ENCODE measurements at places on chromosomes 3 and 15. TPM values are rescaled to one million over a fixed set of nuclear protein-coding genes. Genes with fewer than 3 reads are reported as not detected.
A peak's percentile ranks its signal among the peaks of the same experiment; 100 is the strongest.

Gene CELF6
- 0.61 TPM for polyA plus RNA-seq

Gene SRPRB
- polyA plus RNA-seq = 28.0 TPM

DNA sequence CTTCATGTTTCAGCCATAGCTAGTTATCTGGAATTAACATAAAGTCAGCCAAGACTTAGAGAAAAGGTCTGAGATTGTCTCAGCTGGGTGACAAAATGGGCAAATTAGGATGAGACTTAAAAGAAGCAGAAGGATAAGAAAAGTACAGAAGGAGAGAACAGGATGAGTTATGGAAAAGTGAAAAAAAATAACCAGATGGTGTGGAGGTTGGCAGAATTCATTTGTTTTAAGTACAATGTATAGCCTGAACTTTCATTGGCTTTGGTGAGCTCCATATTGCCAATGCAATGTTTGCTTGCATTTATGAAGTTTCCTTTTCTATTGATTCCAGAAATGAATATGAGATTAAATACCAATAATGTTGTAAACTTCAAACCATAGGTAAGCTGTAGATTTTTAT, 447.2 kb upstream of the DPH6 start:
- no peak for DNase-seq

DNA sequence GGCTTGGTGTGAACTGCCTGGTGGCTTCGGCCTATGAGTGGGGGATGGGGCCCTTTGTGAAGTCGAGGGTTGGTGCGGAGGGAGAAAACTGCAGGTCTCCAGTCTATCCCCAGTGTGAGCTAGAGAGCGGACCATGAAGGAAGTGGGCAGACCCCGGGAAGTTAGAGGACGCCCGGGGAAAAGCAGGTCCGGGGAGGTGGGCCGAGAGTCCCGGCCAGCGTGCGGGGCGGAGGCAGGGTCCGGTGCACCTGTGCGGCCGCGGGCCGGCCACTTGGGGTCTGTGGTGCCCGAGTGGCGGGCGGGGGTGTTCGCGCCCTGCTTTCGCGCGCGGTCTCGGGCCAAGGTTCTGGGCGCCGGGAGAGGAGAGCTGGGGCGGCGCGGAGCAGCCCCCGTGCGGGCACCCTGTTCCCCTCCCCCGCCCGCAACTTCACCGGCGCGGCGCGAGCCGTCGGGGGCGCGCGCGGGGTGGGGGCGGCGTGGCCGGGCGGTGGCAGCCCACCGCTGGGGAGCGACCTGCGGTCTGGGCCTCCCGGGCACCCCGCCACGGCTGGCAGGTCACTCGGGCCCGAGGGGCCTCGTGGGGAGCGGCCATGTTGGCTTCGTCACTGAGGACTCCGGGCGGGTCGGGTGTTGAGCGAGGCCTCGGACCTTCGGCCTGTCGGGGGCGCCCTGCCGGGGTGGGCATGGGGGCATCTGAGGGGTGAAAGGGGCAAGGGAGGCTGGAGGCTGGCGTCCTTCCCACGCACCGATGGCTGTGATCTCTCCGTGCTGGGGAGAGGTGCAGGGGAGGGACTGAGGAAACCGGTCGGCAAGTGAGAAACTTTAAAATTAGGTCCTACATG, 4.8 kb downstream of the UBE2E1 start:
- peak; percentile 81 for DNase-seq

GRCh38 chr3:13712682-13713180, 163.8 kb downstream of the FBLN2 start:
- no peak for DNase-seq

DNA sequence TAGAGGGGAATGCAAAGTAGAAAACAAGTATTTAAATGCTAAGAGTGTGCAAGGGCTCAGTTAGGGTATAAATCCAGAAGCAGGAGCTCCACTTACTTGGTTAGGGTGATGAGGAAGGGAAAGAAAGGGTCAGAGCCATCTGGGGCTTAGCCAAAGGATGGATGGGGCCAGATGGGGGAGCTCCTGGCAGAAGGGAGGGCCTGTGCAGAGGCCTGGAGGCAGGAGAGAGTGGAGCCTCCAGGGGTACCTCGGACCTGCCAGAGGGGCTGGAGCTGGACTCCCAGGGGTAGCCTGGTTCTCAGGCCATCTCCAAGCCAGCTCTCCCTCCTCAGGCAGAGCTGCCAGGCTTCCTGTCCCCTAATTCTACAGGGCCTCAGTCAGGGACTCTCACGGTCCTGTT, 506.3 kb downstream of the SHQ1 start:
- DNase-seq = peak; percentile 53

DNA sequence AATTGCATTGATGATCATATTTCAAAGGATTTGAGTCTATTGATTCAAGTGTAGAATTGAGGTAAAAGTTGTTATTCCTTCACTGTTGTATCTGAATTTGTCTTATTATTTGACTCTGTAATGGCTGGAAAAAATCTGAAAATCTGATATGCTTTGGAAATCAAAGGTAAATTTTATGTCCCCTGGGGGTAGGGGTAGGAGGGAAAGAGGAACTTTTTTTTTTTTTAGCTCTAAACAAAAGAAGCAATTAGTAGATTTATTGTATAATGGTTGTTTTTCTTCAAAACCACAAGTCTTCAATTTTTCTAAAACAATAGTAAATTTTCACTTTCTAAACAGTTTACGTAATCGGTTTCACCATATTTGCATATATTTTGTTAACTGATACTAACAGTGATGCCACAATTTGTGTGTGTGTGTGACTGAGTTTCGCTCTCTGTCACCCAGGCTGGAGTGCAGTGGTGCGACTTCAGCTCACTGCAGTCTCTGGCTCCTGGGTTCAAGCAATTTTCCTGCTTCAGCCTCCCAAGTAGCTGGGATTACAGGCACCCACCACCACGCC, 91.7 kb upstream of the GOLGA6L4 start:
- DNase-seq = no peak

GRCh38 chr3:195897853-195898415, 10.4 kb downstream of the TNK2 start:
- peak; percentile 26 for DNase-seq

GRCh38 chr3:50674349-50675178, at the start of gene DOCK3:
Gene DOCK3, plus strand, starts transcription at chr3:50674927. Its CDS starts 337 bp downstream, at chr3:50675264.
- peak; percentile 91 for DNase-seq

Gene CHRFAM7A
- 0.55 TPM for polyA plus RNA-seq

DNA sequence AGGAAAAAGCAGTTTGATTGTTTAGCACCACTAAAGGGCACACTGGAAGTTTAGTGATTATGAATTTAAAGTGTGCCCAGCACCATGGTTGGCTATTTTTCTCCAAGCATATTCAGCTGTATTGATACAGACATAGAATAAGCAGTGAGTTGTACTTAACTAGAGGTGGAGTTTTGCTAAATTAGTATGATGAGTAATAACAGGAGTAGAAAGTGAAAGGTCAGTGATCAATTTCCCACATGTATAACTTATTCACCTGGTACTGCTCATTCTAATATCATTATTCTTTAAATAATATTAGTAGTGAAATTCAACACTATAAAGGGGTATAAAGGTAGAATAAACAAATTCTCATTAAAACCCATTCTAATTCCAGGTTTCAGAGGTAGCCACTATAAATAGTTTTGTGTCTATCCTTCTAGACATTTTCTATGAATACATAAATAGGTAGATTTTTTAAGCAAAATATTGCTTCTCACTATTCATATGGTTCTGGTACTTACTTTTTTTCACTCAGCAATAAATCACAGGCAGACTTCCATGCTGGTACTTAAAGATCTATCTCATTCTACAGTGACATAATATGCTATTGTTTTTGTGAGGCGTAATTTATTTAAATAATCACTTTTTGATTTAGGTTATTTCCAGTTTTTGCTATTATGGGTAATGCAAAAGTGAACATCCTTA, 732.9 kb downstream of the VGLL3 start:
- no peak for DNase-seq

DNA sequence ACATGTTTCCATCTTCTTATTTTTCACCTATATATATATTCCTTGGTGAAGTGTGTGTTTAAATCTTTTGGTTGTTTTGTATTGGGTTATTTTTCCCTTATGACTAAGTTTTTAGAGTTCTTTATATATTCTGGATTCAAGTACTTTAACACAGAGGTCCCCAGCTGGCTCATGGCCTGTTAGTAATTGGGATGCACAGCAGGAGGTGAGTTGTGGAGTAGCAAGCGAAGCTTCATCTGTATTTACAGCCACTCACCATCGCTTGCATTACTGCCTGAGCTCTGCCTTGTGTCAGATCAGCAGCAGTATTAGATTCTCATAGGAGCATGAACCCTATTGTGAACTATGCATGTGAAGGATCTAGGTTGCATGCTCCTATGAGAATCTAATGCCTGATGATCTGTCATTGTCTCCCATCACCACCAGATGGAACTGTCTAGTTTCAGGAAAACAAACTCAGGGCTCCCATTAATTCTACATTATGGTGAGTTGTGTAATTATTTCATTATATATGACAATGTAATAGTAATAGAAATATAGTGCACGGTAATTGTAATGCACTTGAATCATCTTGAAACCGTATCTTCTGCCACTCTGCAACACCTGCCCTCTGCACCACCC, 151.6 kb downstream of the RSRC1 start:
- no peak for DNase-seq

DNA sequence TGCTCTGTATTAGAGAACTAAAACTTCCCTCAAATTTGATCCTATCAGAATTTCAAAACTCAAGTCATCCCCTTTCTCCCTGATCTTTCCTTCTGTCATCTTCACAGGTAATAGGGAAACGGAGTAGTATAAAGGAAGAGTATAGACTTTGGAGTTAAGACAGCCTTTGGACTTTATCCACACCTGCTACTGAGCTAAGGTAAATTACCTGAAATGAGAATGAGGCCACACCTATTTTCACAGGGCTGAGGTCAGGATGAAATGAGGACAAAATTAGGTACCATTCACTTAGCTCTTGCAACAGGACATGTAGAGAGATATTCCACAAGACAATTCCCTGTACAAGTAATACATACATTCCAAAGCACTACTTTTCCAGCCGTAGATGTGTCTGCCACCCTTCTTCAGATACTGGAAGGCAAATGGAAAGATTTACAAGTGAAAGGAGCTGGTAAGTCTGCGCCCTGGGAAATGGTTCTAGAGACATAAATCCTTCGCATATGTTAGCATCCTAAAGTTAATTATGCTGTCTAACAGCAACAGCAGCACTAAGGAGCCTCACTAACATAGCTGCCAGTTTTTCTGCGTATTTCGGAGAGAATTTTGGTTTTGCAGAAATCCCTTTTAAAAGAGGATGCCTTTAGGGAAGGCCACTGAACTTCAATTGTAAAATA, 461.8 kb downstream of the SHQ1 start:
- DNase-seq = peak; percentile 36

DNA sequence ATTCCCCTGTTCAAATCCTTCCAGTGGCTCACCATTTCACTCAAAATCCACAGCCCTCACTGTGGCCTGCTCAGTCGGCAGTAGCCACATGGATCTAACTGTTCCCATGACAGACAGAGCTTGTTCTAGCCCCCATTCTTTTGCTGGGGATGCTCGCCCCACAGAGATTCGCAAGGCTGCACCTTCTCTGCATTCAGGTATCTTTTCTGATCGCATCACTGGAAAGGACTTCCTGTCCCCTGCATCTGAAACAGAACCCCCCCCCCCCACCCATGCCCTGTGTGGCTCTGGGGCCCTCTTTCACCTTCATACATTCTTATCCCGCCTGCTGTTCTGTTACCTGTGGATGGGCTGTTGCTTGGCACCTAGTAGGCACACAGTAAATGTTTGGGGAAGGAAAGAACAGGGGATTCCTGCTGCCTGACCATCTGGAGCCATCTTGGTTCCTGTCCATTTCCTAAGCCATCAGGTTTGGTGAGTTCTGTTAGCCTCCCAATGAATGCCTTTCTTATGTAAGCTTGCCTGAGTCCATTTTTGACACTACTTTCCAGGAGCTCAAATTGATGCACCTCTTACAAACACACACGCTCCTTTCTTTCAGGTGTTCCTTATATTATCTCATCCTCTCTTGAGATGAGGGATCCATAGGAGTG, 42.9 kb upstream of the PGPEP1L start:
- no peak for DNase-seq

Gene SPTSSB
- polyA plus RNA-seq = 3.2 TPM

DNA sequence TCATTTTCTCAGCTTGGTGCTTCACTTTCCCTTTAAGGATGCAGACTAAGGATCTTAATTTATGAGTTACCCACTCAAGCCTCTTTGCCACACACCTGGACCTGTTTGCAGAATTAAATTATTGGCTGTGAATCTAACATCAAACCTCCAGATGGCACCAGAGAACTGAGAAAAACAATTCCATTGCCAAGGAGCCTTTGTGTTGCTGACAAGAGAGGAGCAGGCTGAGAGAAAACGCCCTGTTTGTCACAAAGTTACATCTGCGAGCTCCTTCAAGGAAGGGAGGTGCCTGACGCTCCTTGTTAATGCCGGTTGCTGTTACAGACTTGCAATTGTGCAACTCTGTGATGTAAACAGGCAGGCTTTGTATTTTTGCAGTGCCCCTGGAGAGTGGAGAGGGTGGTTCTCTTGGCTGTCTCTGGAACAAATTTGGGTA, 36.3 kb upstream of the TMC3 start:
- no peak for DNase-seq

- DNase-seq = no peak
Observed at GRCh38 chr3:165254812-165255211, 58.6 kb upstream of the SLITRK3 start.

Gene SPATA12
- 0.05 TPM for polyA plus RNA-seq

- no peak for DNase-seq
Observed at GRCh38 chr15:81097890-81098280, 36.2 kb upstream of the CFAP161 start.

DNA sequence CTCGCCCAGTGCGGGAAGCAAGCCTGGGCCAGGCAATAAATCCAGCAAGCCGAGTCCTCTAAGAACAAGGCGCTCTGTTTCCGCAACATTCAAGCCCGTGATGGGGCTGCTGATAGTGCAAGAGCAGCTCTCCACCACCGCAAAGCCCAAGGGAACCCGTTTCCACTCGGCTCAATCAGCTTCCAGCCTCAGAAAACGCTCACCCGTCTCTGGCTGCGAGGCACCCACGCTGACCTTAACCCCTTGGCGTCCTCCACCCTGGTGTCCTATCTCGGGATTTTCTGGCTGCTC, 17.8 kb downstream of the SPATA12 start:
- DNase-seq = peak; percentile 49

DNA sequence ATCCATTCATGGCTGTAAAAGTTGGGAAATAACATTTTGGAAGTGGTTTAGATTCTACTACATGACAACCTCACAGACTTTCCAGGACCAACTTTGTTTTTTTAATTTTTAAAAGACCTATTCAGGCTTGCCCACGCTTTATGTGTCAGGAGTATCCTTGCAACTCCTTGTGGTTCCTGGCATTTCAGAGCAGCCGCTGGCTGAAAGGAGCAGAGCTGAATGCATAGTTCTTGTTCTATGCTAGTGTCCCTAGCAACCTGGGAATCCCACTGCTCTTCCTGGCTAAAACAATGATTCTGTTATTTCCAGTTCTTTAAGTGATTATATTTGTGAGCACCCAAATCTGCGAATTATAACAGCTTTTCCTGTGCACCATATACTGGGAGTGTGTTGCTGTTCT, 34.9 kb downstream of the CP start:
- no peak for DNase-seq

Gene KBTBD12
- polyA plus RNA-seq = 0.46 TPM

Gene CNTN4
- 0.55 TPM for polyA plus RNA-seq

Gene RTP3
- not detected for polyA plus RNA-seq
